ENCODE measurements at places on chromosomes 5 and 9. TPM values are rescaled to one million over a fixed set of nuclear protein-coding genes. Genes with fewer than 3 reads are reported as not detected.

CSNK1G3 gene
- 13.1 TPM for polyA plus RNA-seq

CDKN2B-AS1 gene
- 0.25 TPM for polyA plus RNA-seq

ANGPTL2 gene
- 12.3 TPM for polyA plus RNA-seq

GRCh38 chr9:81664638-81665222 lies 24.6 kb downstream of the TLE1 start:
- H3K27me3 ChIP-seq: no peaks in the 10 kb centered on the region
- H3K36me3 ChIP-seq: no peaks in the 10 kb centered on the region
- no peak overlapping the region for H3K27ac ChIP-seq
- H3K4me1 ChIP-seq: no peaks in the 10 kb centered on the region

DNA sequence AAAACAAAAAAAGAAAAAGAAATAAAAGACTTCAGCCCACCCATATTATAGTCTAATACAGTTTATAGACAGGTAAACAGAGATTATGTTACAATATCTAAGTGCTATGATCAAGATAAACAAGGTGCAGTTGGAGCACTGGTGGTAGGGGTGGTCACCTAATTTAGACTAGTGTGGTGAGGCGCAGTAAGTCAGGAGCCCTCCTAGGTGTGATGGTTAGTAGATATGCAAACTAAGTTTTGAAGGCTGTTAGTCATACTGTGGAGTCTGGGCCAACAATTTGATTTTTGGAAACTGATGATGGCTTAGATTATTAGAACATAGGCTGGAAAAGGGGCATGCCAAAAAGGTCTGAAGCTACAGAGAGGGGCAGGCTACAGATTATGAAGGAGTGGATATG lies 14.7 kb downstream of the NIPBL start:
- DNase-seq: no peak
- peaks cover 5% of the 10 kb centered on the region for H3K36me3 ChIP-seq
- H3K27ac ChIP-seq: no peak overlapping the region
- no peak overlapping the region for H3K4me3 ChIP-seq

DNA sequence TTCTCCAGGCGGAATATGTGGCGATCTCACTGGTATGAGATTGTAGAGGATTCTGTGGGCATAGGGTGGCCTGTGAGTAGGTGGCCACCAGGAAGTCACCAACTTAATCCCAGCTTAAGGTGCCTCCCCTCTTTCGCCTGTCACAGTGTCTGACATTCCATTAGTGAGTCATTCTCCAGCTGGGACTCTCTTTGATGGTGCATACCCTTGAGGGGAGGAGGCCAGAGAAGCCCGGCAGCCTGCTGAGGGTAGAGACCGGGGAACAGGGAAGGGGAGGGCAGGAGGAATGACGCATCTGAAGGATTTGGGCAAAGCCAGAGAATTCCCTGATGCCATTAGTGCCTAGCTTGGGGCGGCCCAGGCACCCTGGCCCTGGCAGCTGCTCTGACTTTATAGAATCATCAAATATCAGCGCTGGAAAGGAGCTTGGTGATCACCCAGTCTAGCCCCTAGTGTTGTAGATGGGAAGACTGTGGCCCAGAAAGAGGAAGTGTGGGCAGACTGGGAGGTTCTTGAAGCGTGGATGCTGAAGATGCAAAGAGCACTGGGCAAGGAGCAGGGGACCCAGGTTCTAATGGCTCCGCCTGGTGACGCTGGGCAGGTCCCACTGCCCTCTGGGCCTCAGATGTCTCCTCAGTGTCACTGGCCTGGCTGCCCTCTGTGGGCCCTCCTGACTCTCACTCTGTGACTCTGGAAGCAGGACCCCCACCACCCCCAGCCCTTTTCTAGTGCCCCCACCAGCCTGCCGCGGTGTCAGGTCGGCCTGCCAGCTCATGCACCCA lies 41.4 kb downstream of the DAB2IP start:
- H3K4me1 ChIP-seq: peaks cover 16% of the 10 kb centered on the region
- peak overlapping the region; percentile 60 for H3K27ac ChIP-seq
- H3K27me3 ChIP-seq: no peaks in the 10 kb centered on the region
- H3K4me3 ChIP-seq: no peak overlapping the region
- no peak for DNase-seq

Measured in SK-N-SH (cell line).